ENCODE measurements at places on chromosomes 5 and 9. TPM values are rescaled to one million over a fixed set of nuclear protein-coding genes. Genes with fewer than 3 reads are reported as not detected.

DNA sequence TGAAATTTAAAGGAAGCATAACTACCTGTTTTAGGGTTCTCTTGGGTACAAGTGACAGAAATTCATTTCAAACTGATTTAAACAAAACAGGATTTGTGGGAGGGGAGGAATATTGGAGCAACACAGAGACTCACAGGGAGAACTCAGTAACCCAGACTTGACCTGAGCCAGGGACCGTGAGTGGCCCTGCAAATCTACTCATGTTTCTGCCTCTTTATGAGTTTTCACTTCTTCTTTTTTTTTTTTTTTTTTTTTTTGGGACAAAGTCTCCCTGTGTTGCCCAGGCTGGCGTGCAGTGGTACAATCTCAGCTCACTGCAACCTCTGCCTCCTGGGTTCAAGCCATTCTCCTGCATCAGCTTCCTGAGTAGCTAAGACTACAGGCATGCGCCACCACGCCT, 405.6 kb upstream of the ZNF608 start:
- H3K27me3 ChIP-seq: no peaks in the 10 kb centered on the region
- no peak overlapping the region for H3K4me3 ChIP-seq

DNA sequence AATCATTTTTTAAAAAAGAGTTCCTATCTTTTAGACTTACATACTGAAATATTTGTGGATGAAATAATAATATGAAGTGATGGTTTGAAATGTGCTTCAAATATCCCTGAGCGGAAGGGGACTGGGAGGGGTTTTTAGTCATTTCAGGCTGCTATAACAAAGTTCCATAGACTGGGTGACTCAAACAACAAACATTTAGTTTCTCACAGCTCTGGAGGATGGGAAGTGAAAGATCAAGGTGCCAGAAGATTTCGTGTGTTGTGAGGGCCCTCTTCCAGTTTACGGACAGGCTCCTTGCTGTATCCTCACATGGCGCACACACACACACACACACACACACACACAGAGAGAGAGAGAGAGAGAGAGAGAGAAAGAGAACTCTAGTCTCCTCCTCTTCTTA, 27.1 kb upstream of the TEX10 start:
- no peaks in the 10 kb centered on the region for H3K4me1 ChIP-seq
- no peaks in the 10 kb centered on the region for H3K36me3 ChIP-seq
- no peak overlapping the region for H3K27ac ChIP-seq
- no peaks in the 10 kb centered on the region for H3K27me3 ChIP-seq

GRCh38 chr9:109755040-109755439, 25.0 kb upstream of the PALM2AKAP2 start:
- H3K27ac ChIP-seq: no peak overlapping the region
- peaks cover 15% of the 10 kb centered on the region for H3K27me3 ChIP-seq
- no peak overlapping the region for H3K4me3 ChIP-seq
- no peaks in the 10 kb centered on the region for H3K4me1 ChIP-seq
- DNase-seq: no peak

Gene TAF11L10
- total RNA-seq: not detected

Data from activated naive CD4-positive, alpha-beta T cell treated with anti-CD3 and anti-CD28 coated beads for 36 hours (primary cell).